ENCODE measurements at places on chromosomes 4 and X.

- no peak for DNase-seq
These were observed 4.8 kb downstream of the PPP2R2C start for GRCh38 chr4:6467600-6467999.

DNA sequence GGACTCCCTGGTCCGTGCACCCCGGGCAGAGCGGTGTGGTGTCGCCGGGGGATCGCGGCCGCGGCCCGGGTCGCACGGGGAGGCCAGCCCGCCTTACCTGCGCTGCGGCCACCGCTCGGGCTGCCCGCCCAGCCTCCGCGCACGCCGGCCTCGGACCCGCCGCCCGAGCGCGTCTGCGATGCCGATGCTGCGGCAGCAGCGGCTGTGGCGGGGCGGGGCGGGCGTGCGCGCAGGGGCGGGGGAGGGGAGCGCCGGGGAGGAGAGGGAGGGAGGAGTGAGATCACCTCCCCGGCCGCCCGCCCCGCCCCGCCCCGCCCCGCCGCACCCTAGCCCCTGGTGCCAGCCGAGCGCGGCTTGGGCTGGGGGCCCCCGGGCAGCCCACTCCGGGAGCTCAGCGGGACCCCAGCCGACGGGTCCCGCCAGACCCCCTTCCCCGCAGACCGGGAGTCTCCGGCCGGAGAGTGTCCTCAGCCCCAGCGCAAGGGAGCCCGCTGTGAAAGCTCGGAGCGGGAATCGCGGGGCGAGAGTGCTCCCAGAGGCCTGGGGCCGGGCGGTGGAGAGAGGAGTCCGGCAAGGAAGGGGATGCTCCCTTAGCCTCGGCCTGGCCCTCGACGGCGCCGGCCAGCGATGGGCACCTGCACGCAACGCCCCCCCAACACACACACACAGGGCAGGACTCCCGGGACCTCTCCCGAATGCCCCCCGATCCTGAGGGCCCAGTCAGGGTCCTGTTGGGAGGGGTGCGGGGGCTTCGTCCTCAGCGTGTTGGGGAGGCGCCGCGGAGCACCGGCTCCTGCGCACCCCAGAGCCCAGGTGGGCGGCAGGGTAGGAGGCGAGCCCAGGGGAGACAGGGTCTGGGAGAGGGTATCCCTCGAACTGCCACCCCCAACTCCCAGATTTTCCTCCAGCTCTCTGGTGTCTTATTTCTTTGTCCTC lies at the start of gene L1CAM:
Gene L1CAM (minus strand): TSS at position 206 of the 936 bp plus-strand sequence. CDS start 10,337 bp downstream, outside the sequence.
- DNase-seq, result no peak

DNA sequence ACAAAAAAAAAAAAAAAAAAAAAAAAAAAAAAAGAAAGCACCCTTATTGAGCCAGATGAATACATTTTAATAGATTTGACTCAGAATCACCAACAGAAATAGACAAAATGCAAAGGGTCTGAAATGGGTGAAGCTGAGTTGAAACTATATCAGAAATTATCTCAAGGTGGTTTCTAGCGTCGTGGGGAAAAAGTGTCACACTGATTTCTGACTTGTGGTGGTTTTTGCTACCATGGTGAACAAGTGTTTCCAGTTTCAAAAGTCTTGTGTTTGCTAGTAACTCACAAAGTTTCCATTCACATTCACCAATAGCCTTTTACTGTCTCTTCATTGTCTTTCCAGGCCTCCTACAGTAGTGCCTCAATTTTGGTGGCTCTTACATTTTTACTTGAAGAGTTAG lies 135.5 kb downstream of the ARHGAP24 start:
- no peak for DNase-seq

DNA sequence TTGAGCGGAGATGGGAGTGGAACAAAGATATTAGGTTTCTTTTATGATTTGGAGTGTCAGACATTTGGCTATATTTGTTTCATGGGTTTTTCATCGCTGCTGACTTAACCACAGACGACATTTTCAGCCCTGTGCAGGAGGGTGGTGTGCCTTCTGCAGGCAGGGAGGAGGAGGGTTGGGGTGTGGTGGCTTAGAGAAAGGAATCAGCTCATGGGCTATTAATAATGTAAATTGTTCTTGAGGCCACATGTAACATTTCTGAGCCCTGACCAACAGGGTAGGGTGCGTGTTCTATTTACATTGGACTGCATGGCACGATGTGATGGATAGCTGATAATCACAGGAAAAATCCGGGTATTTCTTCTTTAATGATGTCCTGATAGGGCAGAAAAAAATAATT lies 67.6 kb downstream of the POLA1 start:
- DNase-seq, result no peak

- no peak for DNase-seq
These were observed 2.3 kb upstream of the FNIP2 start for GRCh38 chr4:158766434-158767044.

All from substantia nigra (tissue), 51 donors.